ENCODE measurements at places on chromosomes 2 and 18.

DNA sequence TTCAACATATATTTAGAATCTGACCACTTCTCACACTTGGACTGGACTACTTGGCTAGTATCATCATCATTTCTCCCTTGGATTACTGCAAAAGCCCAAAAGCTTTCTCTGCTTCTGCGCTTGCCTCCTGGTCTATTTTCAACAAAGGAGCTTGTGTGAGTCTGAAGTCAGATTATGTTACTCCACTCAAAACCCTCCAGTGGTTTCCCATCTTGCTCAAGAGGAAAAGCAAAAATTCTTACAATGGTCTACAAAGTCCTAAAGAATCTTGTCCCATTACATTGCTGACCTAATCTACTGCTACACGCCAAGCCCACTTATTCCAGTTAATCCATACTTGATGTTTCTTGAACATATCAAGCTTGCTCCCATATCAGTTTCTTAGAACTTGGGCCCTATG, 9.6 kb downstream of the PREPL start:
- DNase-seq: no peak

DNA sequence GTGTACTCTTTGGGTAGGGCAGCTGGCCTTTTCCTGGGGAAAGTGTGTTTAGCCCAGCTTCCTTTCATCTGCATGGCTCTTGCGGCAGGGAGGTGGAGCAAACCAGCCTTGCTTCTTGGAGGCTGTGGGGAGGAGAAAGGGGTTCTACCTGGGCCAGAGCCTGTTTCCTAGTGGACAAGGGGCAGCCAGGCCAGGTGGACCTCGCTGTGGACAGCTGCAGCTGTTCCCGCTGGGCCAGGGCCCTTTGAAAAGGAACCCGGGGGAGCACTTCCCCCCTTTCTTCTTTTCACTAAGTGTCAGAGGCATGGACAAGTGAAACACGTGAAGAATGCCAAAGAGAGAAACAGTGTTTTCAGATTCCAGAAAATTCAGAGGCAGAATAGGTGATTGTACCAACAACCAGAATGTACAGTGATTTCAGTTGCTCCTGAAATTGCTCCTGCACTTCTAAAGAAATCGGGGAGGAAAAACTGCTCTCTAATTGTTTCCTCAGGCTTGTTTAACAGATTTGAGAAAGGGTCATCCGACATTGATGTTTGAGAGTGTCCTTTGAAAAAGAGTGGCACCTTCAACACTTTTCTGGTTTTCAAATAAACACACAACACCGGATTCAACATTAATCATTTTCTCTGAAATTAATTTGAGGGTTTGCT, 3.9 kb downstream of the GLI2 start:
- no peak for DNase-seq

GRCh38 chr18:37346048-37346447, 219.6 kb downstream of the CELF4 start:
- DNase-seq: no peak

DNA sequence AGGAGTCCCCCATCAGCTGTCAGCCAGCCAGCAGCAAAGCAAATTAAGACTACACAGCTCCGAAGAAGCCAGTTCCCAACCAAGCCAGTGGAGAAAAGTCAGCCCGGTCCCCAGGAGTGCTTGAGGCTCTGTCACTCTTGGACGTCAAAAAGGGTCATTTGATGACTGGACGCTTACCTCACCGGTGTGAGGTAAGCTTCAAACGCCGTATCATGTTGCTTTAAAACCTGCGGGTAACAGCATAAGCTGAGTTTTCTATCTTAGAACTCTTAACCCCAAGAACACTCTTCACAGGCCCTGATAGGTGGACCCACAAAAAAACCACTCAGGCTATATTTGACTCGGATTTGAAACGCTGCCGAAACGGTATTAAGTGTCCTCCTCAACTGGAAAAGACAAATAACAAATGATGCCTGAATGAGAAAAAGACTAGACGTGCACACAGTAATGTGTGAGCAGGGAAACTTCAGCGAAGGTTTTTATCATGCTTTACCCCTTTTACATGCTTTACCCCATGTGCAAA, 682 bp upstream of the LNPK start:
- no peak for DNase-seq

- no peak for DNase-seq
Observed at GRCh38 chr2:150127995-150128394, 359.5 kb downstream of the RND3 start.

GRCh38 chr2:40556293-40556692, 104.4 kb upstream of the SLC8A1 start:
- no peak for DNase-seq

- no peak for DNase-seq
Observed at GRCh38 chr18:78208461-78208860, 771.2 kb upstream of the SALL3 start.

DNA sequence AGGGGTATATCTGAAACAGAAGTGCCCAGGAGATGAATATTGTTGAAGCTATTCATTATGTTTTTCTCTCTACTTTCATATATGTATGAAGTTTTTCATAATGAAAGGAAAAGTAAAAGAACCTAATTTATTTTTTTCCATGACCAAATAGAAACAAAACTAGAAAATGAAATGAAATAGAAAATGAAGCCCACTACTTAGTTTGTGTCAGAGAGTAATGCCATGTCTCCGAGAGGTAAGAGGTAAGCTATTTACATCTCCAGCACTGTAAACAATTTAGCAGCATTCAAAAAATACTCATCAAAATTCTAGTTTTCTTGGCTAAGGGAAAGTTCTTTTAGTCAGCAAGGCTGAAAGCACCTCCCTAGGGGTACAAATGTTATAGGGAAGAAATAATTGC, 238.6 kb downstream of the PTH2R start:
- DNase-seq: no peak

DNA sequence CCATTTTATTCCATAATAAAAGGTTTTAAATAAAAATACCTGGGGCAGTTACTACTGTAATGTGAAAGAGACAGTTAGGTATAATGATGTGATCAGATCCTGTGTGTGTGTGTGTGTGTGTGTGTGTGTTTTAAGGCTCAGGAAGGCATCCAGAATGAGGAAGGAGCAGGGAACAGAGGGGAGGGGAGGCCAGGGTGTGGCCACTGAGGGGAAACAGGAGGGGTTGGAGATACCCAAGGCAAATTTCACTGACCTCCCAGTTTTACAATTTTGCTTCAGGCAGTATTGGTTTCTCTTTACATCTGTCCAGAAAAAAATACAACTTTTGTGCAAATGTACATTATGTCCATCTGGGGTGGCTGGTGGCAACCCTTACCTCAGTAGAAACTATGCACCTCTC, 163.5 kb upstream of the FBXO11 start:
- no peak for DNase-seq

DNA sequence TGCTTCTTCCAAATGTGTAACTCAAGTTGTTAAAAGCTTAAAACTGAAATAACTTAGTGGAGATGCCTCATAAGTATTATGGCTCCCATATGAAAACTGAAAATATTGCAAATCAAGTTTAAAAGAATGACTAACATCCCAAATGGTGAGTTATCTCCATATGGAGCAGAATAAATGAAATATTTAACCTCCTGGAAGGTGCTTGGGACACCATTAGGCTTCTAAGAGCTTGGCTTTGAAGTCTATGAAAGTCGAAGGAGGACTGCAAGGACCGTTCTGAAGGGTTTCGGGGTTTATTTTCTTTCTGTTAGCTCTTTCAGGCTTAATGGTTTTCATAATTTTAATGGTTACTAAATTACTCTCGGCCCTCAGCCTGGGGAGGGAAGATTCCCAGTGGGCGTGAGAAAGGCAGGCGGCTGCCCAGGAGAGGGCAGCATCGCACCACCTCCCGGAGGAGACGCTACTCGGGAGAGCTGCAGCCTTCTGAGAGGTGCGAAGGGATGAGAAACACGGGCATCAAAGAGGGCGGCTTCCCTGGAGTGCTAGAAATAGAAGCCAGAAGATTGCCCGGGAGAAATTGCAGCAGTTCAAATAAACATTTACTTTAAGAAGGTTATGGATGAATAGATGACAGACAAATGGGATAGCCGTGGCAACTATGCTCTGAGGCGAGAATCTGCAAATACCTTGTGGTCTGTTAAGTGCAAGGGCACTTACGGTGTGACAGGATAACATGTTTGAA, 43.1 kb downstream of the MAP3K19 start:
- peak; percentile 4 for DNase-seq

DNA sequence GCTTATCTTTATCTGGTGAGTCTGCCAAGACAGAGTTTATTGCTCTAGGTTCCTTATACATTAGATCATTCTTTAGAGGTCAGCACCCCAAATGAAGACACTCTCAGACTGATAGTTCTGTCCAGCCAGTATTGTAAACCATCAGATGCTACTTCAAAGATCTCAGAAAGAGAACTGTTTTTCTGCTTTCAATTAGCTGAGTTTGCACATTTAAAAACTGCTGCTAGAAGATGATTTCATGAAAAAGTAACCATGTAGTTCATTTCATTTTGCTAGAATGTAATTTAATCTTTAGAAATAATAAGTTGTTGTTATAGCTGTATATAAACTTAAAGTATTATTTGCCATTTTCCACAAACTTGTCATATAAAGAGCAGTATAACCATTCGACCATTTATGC, 344.5 kb upstream of the ATP5MC3 start:
- DNase-seq: no peak

GRCh38 chr18:63022429-63023022, 297.0 kb downstream of the BCL2 start:
- DNase-seq: no peak

DNA sequence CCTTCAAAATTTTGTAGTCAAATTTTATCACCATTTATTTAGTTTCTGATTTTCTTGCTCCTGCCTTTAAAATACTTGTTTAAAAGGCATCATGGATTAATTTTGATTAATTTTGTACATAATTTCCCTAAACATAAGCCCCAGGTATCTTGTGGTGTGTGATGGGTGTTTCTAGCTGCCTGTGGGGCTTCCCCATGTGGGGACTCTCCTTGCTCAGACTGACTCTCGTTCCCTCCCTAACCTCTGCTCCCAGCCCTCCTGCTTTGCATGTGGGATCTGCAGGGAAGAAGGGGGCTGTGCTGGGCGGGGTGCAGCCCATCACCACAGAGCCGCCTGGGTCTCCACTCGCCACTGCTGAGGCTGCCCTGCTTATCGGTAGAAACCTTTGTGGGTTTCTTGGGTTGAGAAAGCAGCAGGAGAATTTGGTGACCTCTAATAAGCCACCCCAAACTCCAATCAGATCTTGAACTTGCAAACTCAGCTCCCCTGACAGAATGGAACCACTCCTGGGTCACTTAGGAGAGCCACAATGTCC, 72.5 kb downstream of the MRPS9 start:
- no peak for DNase-seq

DNA sequence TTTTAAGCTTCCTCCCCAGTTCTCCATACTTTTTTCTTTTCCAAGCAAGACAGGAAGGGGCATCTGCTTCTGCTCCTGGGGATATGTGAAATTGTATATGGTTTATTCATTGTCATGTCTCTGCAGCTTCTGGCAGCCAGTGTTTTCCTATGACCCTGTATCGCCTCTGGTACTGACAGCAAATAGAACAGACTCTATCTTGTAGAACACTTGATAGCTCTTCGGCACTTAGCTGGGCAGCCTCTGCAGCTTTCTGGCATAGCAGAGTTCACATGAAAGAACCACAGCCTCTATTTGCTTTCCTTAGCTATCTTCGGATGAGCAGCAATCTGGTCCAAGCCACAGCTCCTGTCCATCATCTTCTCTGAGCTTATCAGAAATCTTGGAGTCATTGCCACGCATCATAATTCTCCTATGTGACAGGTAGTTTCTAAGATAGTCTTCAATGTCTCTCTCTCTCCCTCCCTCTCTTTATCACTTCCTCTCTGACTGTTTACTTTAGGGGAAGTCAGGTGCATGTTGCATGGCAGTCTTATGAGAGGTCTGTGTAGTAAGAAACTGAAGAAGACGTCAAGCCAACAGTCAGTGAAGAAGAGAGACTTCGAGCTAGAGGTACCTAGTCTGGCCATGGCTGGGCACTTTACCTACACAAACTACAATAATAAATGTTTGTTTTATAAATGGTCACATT, 627.7 kb upstream of the CDH2 start:
- DNase-seq: no peak

GRCh38 chr2:179096090-179096489, 46.2 kb upstream of the CCDC141 start:
- no peak for DNase-seq

DNA sequence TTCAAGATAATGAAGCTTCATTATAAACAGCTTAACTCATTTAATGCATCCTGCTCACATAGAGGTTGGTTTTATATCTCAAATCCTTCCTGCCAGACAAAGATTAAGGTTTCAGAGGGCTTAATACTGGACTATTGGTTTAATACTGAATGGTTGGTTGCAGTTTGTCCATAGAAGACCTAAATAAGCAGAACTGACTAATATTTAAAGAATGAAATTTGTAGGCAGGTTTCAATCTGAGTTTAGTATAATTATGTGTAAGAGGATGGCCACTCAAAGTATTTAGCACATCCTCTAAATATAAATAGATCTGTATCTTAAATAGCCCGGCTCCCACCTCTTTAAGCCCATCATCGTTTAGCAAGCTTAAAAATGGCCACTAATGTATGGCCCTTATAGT, 92.5 kb downstream of the EPB41L5 start:
- no peak for DNase-seq

DNA sequence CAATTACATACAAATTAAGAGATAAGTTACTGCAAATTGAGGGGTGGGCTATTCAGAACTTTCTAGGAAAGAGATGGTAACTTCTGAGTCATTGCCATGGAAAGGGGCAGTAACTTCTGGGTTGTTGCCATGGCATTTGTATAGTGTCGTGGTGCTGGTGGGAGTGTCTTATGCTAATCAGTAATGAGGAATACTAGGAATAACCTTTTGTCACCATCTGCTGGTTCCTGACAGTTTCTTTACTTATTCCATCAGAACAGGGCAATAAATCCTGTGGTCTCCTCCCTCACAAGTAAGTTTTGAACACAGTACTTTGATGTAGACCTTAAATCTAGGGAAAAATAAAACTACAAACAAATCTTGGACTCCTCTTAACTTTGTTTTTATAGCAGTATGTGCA, 435.4 kb downstream of the BCL11A start:
- DNase-seq: no peak

GRCh38 chr18:6747646-6748045, 18.1 kb downstream of the ARHGAP28 start:
- no peak for DNase-seq

DNA sequence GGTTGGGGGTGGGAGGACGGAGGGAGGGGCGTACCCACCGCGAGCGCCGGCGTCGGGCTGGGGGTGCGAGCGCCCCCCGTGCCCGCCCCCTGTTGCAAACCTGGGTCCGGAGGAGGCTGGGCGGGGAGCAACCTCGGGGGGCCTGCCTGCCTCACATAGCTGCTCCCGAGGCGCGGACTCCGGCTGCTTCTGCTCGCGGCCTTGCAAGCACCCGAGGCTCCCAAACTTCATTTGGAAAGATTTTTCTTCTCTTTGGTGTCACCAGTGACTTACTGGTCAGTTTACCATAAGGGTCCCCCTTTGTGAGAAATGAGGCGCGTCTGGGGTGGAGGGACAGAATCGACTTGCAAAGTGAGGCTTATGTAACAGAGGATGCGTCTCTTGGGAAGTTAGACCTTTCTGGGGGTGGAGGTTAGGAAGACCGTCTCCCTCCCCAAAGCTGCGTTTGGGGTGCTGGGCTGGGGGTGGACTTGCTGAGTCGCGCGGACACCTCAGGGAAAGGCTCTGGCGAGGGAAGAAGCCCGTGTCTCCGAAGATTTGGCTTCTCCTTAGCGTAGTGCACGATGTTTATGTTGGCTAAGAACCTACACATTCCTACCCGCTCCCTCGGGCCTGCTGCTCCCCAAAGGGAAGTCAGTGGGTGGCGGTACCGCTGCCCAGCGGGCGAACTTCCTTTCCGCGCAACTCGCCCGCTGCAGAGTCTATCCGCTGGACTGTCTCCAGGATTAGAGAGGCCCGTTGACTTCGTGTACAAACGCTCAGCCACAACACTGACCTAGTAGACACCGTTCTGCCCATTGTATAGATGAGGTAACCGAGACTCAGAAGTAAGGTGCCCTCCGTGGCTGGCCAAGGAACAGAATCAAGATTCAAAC, 559 bp downstream of the TMEM37 start:
- DNase-seq: no peak
